ENCODE measurements at places on chromosomes 5 and 9.

GRCh38 chr9:83431101-83432060 lies 106.8 kb downstream of the FRMD3 start:
- DNase-seq, result no peak

DNA sequence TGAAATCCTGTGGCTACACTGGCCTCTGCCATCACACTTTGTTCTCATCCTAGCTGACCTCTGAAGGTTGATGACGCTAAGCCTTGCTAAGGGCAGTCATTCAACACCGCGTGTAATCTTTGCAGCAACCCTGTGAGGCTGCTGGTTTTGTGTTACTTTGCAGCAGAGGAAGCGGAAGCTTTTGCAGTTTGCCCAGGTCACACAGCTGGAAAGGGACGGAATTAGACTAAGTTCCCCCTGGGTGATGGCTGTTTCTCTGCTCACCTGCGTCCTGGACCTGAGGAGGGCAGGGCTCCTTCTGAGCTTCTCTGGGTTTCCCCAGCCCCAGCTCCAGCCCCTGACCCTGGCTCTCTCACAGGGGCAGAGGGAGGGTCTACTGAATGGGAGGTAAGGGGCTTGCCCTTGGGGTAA lies 7.3 kb upstream of the SLC25A51 start:
- no peak for DNase-seq

- no peak for DNase-seq
Observed at GRCh38 chr9:78239506-78239905, 3.6 kb downstream of the CEP78 start.

DNA sequence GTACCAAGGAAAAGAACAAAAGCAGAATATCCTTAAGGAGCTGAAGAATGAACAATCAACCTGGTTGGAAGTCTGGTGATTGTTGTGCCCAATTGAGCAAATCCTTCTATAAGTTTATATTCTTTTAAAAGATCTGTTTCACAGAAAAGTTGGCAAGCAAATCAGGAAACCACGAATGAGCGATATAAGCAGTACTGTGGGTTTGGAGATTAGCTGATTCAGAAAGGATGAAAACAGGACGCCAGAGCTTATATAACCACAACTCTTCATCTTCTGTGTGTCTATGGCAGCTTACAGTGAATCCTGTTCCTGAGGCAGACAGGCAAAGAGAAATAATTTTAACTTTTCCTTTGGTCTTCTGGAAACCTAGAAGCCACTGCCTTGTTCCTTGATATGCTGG lies 61.7 kb downstream of the SLC38A9 start:
- DNase-seq, result no peak

GRCh38 chr5:155952486-155953089 lies 374.4 kb upstream of the SGCD start:
- DNase-seq, result no peak

DNA sequence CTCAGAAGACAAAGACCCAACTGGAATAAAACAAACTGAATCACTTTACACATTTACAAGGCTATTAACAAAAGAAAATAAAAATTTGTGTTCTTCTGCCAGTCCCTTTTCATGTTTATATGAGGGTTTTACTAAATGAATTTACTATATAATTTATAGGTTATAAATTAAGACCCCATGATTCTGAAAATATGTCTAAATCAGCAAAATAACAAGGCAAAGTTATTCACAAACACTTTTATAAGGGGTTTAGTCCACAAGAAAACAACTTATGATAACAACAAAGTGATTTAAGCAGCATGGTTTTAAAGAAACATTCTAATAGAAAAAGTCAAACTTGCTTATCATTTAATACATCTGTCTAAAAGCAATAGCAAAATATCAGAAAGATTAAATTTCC lies 4.9 kb downstream of the MIER3 start:
- DNase-seq, result no peak

GRCh38 chr9:31535651-31536050 lies 848.8 kb upstream of the ACO1 start:
- DNase-seq, result no peak

- DNase-seq, result no peak
Observed at GRCh38 chr5:178431063-178431781, 159.0 kb downstream of the COL23A1 start.

DNA sequence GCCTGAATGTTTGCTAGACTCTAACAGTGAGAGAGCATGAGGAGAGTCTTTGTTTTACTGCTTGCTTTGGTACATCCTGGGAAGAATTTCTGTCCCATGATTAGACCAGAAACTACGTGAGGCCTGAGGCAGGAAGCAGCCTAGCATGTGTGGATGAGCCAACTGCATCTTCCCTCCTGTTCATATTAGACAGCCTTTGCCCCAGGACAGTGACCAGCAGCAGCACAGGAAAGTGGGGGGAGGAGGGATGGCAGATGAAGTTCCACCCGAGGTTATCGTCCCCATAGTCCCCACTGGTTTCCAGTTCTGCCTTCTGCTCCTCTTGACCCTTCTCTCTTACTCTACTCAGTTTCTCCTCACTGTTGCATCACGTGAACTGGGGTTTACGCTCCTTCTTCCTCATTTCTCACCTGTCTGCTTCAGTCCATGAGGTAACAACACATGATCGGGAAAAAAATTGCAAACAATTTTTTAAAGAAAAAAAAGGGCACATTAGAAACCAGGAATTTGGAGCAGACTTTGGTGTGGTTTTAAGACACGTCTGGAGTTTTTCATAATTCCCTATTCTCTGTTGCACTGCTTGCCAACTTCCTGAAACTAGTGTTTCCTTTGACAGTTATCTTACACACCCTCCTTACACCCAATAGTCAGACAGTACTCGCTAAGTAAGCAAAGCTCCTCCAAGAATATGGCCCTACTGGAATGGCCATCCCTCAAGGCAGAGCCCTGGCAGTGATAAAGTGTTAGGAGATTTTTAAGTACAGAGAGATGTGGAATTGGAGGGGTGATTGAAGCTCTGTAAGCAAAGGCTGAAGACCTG lies 84.1 kb downstream of the SNX18 start:
- no peak for DNase-seq

DNA sequence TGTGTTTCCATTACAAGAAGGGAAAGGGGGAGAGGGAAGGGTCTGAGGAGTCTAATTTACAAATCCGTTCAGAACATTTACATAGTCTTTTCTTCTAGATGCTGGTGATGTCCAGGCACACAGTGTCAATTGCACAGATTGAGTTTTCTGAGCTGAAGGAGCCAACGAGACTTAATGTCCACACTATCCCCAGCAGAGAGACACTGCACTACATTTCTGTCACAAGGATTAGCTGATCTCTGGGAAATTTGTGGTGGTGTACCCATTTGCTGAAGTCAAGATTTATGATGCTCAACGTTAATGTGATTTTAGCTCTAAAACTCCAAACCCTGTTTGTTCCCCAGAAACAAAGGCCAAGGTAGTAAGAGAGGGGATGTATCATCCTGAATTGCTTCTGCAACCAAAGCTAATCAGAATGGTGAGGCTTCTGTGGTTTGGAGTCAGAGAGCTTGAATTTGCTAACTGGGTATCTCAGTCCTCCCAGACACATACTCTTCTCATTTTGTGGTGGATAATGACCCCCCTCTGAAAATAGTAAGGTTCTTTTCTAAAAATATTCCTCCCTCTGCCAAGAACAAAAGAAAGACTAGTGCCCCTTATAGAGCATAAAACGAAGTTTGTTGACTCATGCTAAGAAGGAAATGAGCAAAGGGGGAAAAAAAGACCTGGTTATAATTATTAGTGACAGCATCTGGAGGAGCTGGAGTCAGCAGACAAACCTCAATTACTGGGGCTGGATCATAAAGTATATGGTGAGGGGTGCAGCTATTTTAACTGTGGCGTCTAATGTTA lies 416.9 kb downstream of the PSAT1 start:
- no peak for DNase-seq

- DNase-seq, result no peak
Observed at GRCh38 chr5:168455201-168455600, 31.1 kb upstream of the RARS1 start.

DNA sequence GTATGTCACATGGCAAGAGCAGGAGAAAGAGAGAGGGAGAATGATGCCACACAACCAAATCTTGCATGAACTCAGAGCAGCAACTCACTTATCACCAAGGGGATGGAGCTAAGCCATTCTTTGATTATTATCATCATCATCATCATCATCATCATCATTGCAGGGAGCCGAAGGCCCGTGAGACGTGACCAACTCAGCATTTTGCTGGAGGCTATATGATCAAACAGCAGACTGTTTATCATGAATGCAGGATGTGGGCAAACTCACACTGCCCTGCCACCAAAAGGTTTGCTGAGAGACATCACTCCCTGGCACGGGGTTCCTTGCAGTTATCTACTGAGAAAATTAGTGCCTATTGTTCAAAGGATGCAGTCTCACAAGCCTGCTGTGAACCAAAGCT lies 8.6 kb upstream of the ZNF169 start:
- DNase-seq, result no peak

- no peak for DNase-seq
Observed at GRCh38 chr9:16278326-16278999, 592.0 kb downstream of the BNC2 start.

GRCh38 chr5:72224946-72225463 lies 95.0 kb downstream of the MRPS27 start:
- DNase-seq, result no peak

- no peak for DNase-seq
Observed at GRCh38 chr9:76969716-76970115, 49.7 kb upstream of the FOXB2 start.

- DNase-seq, result no peak
Observed at GRCh38 chr5:54997081-54997480, 11.7 kb upstream of the ESM1 start.

DNA sequence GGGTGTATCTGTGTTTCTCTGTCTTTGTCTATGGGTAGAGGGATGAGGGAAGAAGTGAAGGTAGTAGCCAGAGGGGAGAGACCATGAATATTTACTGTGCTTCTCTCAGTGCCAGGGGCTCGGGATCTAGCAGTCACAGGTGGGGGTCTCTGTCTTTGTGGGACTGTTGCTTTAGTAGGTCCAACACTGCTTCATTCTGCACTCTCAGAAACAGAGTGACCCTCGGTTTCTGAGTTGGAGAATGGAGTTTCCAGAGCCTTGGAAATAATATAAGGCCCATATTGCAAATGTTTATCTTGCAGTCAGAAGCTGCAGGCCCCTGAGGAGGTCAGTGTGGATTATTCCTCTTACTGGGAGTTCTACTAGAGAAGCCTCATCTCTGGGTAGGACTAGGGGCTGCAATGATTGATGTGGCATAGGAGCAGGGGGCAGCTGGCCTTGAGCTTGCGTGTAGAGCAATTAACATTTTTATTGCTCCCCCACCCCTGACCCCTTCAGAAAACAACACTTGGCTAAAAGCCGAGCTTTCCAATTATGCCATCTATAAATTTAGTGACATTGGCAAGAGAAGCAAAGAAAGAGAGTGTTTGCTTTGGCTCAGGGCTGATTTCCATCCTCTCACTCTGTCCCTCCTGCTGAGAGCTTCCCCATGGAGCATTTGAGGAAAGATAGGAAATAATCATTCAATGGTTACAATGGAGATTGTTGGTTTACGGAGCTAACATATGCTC lies 55.0 kb upstream of the TRPC7 start:
- no peak for DNase-seq

- DNase-seq, result no peak
Observed at GRCh38 chr5:122163121-122164069, 34.0 kb downstream of the ZNF474 start.

DNA sequence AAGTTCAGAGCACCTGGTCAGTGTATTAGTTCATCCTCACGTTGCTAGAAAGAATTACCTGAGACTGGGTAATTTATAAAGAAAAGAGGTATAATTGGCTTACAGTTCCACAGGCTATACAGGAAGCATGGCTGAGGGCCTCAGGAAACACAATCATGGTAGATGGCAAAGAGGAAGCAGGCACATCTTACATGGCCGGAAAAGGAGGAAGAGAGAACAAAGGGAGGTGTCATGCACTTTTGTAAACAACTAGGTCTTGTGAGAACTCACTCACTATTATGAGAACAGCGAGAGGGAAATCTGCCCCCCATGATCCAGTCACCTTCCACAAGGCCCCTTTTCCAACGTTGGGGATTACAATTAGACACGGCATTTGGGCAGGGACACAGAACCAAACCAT lies 28.8 kb upstream of the CAVIN4 start:
- no peak for DNase-seq

GRCh38 chr5:14869233-14869632 lies 2.3 kb downstream of the ANKH start:
- no peak for DNase-seq

DNA sequence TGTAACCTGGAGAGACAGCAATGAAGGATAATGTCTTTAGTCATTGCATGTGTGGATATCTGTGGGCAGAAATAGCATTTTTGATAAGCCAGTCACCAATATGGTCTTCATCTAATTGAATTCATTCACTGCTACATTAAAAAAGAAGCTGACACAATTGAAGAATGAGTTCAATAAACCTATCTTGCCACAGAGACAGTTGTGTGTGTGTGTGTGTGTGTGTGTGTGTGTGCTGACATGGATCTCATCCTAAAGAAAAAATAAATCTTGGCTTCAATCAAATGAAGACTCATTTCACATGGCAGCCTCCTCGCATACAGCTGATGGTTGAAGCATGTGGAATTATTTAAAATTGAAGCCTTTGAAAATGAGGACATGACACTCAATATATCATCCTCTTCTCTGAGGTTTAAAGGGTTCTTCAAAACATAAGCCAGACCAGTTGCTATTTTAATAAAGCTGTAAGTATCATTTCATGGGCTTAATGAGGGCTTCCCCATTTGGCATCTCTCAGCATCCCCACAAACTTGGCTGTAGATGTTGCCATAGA lies 118.5 kb upstream of the PTPN3 start:
- DNase-seq, result no peak

- DNase-seq, result no peak
Observed at GRCh38 chr9:79824265-79824664, 252.5 kb downstream of the TLE4 start.

- no peak for DNase-seq
Observed at GRCh38 chr9:113463418-113464285, at the start of gene RGS3. RGS3 (plus strand) TSS chr9:113463727; CDS start chr9:113463803, 76 bp downstream.
